Stimulated activated CD8-positive, alpha-beta memory T cell treated with anti-CD3 and anti-CD28 coated beads, Interleukin-15, amount 100 ng/mL, for 24 hours (primary cell): ENCODE measurements at places on chromosomes 6 and 20.
A peak's percentile ranks its signal among the peaks of the same experiment; 100 is the strongest.

DNA sequence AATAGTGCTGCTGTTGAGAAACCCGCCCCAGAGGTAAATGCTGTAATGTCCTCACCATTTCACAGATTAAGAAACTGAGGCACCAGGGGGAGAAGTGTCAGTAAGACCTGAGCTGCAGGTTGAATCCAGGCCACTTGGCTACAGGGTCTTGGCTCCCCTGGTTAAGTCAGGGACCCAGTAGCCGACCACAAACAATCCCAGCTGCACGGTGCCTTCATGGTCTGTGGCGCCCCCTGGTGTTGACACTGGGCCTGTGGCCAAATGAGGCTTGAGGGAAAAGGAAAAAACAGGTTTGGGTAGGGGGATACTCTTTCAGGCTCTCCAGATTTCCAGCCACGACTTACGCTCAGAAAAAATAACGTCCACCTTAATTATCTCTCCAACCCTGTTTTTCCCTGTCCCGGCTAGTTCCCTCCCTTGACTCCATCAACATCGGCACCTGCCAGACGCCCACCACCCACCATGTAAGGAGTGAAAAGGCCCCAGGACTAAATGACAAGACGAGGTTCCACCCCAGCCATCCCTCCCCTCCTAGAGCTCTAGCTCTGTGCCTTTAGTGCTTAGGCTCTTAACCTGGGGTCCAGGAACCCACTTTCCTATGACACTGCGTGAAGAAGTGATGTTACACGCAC, 47.7 kb upstream of the POLR1H start:
- peak; percentile 21 for DNase-seq

DNA sequence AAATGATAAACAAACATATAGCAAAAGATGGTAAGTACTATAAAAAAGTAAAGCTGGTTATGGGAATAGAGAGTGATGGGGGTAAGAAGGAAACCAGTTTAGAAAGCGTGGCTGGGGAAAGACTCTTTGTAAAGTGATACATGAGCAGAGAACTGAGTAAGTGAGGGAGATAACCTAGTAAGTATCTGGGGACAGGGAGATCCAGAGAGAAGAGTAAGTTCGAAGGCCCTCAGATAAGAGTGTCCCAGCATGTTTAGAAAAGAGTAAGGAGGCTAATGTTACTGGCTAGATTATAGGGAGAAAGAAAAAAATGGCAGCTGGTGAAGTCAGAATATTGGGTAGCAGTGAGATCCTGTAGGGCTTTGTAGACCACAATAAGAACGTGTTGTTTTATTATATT, 50.7 kb upstream of the HBS1L start:
- no peak for DNase-seq

GRCh38 chr6:160382946-160383345, 34.8 kb downstream of the SLC22A3 start:
- DNase-seq = no peak

- DNase-seq = no peak
Measured at GRCh38 chr20:2688041-2688591, 4.5 kb upstream of the EBF4 start.

- no peak for DNase-seq
Measured at GRCh38 chr6:36576578-36576977, 17.6 kb upstream of the SRSF3 start.

- DNase-seq = no peak
Measured at GRCh38 chr6:124040655-124041054, 237.0 kb downstream of the NKAIN2 start.

DNA sequence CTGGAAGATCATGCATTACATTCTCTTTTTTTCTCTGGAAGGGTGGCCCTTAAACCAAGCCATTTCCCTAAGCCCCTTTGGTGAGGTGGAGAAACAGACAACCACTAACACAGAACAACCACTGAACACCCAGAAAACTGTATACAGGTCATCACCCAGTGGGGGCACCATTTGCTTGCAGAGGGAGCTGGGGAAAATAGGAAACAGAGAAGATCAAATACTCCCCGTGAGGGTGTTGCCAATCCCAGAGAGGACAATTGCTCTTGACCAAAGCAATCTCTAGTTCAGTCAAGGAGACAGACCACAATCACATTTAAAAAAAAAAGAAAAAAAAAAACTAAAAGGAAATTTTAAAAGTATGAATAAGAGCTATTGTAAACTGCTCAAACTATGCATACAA, 865 bp upstream of the DAAM2 start:
- DNase-seq = no peak
